ENCODE measurements at places on chromosomes 12 and 14.
A peak's percentile ranks its signal among the peaks of the same experiment; 100 is the strongest.

DNA sequence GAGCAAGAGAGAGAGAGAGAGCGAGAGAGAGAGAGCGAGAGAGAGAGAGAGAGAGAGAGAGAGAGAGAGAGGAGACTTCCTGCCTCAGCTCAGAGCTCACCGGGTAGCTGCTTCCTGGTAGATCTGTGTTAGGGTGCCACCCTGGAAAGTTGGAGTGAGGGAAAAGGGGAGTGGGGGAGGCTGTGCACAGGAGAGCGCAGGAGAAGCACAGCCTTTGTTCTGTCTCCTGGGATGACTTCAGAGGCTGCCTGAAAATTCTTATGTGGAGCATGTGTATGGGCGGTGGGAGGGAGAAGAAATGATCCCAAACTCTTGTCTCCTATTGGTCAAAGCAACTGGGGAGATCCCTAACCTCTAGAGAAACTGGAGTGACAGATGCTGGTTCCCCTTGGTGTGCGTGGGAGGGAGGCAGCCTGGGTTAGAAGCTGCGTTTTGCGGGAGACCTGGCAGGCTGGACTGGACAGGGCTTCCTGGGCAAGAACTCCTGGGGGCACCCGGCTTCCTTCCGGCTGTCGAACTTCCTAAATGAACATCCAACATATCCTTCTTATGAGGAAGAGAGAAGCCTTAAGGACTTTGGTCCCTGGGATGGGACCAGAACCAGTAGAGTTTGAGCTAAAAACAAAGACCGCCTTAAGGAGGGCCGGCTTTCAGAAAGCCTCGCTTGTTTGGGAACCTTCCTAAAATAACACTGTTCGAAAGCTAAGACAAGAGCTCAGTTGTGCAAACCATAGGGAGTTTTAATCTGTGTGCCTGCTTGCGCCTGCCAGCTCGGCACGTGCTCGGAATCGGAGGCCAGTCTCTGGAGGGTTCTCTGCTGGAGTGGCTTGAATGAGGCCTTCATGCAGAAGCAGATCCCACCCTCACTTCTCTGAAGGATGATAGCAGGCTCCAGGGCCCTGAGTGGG, 30.4 kb upstream of the BEGAIN start:
- no peak for DNase-seq

DNA sequence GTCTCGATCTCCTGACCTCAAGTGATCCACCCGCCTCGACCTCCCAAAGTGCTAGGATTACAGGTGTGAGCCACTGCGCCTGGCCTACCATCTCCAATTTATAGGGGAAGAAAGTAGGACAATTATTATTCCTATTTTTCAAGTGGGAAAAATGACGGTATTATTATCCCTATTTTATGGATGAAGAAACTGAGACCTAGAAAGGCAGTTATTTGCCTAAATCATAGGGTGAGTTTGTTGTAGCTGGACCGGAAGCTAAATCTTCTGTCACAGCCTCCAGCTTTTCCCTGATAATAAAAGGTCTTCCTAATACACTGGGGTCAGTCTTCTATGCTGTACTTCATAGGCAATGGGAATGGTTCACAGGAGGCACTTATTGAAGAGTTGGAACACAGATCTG, 13.8 kb downstream of the SLC7A8 start:
- DNase-seq = no peak

DNA sequence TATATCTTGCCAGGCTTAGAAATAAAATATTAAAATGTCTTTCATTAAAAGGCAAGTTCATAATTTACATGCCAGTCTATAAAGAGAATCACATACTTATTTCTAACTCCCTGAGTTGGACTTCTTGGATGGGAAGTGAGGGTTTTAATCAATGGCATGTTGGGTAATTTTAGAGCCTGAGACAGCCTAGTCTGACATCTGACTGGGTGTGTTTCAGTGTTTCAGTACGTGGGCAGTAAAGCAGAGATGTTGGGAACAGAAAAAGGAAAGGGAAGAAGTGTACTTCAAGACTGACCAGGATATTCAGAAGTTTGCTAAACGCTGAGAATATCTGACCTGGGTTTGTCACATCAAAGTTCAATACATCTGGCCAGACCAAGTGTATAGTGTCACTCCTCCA, 171.8 kb downstream of the BTG1 start:
- DNase-seq = no peak

DNA sequence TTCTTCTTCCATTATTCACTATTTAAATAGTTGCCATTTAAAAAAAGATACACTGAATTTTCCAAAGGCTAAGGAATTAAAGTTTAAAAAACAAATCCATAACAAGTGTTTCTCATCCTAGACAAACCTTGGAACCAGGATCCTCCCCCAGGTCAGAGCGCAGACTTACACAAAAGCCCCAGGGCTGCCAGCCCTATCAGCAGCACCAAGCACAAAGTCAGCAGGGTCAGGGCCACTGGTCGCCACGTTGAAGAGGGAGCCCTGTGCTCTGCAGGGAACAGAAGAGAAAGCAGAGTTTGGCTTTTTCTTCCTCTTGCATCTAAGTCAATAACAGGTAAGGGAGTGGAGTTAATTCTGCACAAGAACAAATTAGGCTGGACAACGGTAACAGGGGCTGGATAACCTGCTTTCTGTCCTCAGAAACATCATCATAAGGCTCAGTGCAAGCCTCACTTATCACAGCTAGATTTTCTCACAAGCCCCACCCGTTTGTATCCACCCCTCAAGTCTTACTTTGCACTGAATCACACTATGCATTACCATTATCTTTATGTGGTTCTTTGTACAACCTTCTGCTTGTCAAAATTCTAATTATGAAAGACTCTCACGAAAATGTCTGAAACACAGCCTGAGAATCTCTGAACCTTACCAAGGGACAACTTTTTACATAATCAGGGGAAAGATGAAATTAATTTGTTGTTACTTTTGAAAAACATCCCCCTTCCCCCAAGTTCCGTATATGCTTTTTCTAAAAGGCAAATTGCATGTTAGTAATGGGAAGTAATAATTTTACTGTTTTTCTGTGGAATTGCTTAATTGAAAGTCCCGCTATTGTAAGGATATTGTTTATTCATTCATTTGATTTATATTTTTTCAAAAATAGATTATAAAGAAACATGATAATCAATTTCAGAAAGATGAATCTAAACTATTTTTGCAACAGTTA, 9.6 kb downstream of the CLEC1A start:
- no peak for DNase-seq

DNA sequence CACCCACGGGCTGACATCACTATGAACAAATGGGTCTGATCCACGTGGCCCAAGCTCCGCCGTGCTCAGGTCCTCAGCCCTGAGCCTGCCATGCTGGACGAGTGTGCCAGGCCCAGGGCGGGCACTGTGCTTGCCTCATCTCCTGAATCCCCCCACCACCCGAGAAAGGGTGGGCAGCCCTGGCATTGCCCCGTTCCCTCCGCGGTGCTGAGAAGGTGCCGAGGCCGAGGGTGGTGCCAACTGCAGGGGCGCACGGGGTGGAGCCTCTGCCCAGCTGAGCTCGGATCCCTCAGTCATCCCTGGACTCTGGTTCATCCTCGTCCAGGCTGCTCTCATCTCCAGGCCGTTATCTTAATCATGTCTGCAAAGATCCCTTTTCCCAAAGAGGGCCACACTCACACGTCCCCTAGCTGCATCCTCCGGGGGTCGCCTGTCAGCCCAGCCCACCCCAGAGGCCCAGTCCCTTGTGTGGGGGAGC, 60.6 kb downstream of the NOC4L start:
- DNase-seq = no peak

GRCh38 chr14:59429790-59430189, 35.4 kb downstream of the GPR135 start:
- no peak for DNase-seq

DNA sequence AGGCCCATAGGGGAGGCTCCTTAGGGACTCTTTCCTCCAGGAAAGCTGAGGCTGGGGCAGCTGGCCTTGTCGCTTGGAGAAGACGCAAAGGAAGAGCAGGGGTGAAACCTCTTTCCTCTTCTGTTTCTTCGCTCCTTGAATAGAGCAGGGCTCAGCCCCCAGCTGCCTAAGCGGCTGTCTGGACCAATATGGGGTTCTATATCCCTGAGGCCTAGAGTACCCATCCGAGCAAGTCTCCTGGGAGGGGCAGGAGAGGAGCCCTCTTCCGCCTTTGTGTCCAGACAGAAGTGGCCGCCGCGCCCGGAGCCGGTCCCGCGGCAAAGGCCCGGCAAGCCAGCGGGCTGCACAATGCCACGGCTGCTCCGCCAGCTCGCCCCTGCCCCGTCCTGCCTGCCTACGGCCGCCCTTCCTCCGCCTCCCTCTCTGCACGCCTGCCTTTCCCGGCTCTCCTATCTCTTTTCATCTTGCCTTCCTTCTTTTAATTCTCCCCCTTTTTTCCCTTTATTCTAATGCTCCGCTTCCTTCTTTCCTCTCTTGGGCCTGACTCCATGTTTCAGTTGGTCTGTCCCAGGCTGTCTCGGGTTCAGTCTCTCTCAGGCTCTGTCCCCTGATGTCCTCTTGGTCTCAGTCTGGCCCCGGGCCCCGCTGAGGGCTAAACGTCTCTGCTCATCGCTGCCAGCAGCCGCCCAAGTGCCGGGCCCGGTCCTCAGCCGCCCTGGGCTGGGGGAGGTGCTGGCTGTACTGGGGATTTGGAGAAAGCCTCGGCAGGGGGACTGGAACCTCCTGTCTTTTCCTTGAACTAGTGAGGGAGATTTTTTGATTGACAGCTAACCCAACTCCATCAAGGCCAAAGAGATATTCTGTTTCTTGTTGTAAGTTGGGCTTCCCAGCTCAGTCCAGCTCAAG, 2.5 kb upstream of the HOXC9 start:
- DNase-seq = no peak

DNA sequence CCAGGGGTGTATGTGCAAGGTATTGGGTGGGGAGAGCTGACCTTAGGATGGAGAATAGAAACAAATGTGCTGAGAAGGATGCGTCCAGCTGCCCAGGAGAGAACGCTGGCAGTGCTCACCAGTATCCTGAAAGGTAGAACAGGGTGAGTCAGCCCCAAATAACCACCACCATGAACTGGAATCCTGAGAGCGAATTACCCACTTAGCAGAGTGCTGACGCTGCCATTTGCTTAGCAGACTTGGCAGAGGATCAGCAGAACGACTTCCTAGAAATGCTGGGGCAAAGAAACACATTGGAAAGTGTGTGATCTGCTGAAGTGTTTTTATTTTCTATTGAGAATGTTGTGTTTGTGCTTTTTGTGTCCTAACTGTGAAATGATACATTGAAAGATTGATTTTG, 213.6 kb downstream of the ADGRD1 start:
- DNase-seq = no peak

- DNase-seq = no peak
Measured at GRCh38 chr14:34256223-34256622, 205.8 kb downstream of the SPTSSA start.

GRCh38 chr14:104888489-104889374, 23.7 kb downstream of the CEP170B start:
- DNase-seq = no peak

GRCh38 chr12:102690253-102690652, 209.9 kb upstream of the IGF1 start:
- DNase-seq = no peak

GRCh38 chr12:22228022-22228875, 106.3 kb downstream of the ST8SIA1 start:
- DNase-seq = no peak

GRCh38 chr14:76564471-76565422, 188.8 kb downstream of the ESRRB start:
- DNase-seq = no peak

DNA sequence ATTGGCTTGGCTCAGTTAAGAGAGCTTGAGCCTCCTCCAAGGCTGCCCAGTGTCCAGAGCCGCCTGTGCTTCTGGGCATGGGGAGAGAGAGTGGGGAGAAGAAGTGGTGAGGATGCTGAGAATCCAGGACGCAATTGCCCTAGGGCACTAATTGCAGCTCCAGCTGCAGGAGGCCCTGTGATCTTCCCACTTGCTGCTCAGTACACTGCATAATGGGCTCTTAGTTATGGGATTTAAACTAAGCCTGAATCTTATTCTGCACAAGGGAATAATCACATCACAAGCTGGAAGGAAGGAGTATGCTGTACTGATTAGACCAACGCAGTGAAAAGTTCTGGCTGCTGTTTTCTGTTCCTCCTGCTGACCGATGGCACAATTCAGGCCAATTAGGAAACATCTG, 101.0 kb upstream of the PRMT8 start:
- no peak for DNase-seq

- DNase-seq = no peak
Measured at GRCh38 chr12:28027328-28027727, 54.8 kb upstream of the PTHLH start.

DNA sequence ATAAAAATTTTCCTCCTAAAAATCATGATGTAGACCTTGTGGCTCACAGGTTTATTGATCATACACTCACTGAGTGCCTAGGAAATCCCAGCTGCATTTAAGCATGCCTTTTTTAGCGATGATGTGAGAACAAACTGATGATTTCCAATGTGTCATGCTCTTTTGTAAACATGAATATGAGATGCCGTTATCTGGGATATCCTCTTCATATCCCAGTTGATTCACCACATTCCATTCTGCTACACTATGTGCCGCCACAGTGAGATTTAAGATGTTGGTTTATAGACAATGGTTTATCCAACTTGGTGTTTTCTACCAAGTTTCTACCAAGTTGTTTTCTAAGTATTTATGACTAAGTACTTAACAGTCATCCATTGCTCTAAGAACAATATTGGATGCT, 5.2 kb downstream of the OR4E1 start:
- no peak for DNase-seq

GRCh38 chr12:48717252-48717695, 767 bp upstream of the CCNT1 start:
- no peak for DNase-seq

DNA sequence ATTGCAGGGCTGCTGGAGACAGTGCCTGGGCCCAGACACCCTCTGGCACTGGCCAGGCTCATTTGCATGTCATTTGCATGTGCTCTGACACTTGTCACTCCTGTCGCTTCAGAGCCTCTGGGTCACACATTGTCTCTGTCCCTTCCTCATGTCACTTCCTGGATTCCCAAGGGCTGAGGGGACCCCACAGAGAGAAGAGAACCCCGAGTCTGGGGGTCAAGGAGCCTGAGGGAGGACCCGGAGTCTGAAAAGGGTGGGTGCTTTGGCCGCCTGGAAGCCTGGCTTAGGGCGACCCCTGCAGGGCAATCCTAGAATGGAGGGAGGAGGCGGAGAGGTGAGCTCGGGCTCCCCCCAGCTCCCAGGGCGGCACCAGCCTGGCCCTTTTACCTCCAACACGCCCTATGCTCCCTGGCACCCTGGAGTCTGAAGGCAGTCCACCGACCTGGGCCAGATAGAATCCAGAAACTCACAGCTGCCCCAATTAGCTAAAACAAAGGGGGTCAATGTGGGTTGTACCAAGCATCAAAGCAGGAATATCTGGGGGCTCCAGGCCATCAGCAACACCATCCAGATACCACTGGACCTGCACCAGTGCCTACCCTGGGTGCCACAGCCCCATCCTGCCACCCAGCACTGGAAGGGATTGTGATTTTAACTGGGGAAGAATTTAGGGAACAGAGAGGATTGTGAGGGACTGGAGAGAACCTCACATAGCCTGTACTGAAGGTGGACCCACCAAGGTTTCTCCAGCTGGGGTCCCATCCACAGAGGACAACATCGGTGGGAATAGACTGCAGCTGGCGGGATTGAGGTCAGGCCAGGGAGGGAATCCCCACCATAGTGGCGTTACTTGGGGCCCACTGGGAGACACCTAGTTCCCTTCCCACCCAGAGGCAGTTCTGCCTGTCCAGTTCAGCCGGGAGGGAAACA, 21.8 kb upstream of the KRT78 start:
- DNase-seq = peak; percentile 71

- no peak for DNase-seq
Measured at GRCh38 chr12:43292699-43293098, 259.3 kb downstream of the ADAMTS20 start.

GRCh38 chr12:91441993-91442952, 259.7 kb upstream of the DCN start:
- DNase-seq = no peak

GRCh38 chr12:4849115-4849541, 60.6 kb upstream of the KCNA1 start:
- DNase-seq = no peak

GRCh38 chr14:75333606-75334548, 55.2 kb downstream of the FOS start:
- peak; percentile 12 for DNase-seq
